Amniotic stem cell (primary cell): ENCODE measurements at places on chromosomes 11 and 22.
A peak's percentile ranks its signal among the peaks of the same experiment; 100 is the strongest.

- DNase-seq = no peak
Measured at GRCh38 chr11:98195300-98195699, 825.4 kb upstream of the CNTN5 start.

- DNase-seq = no peak
Measured at GRCh38 chr11:73395297-73396208, 19.4 kb downstream of the RELT start.

DNA sequence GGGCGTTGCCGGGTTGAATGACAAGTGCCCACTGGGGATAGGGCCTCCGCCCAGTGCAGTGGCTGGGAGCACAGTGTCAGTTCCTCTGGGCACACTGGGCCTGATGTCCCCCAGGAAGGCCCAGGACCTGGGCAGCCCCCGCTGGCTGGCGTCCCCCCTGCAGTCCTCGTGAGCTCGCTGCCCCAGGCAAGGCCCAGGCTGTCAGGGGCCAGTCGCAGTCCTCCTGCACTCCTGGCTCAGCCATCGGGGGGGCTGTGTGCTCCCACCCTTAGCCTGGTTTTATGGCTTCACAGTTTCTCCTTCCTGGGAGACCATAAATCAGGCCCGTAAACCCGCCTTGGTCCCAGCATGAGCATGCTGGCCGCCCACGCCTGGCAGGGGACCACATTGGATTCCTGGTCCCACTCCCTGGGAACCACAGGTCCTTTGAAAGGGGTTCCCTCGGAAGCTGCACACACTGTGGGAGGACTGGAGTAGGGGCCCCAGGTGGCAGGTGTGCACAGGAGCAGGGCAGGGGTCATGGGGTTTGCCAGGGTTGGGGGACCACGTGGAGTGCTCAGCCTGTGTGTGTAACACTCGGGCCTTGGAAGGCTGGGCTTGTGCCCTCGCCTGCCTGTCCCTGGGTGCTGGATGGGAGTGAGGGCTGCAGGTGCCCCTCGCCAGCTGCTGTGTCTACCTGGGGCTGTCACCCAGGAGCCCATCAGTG lies 113.6 kb downstream of the KCNQ1OT1 start:
- no peak for DNase-seq

GRCh38 chr11:62602141-62603071 lies 741 bp upstream of the MTA2 start:
- DNase-seq = no peak

DNA sequence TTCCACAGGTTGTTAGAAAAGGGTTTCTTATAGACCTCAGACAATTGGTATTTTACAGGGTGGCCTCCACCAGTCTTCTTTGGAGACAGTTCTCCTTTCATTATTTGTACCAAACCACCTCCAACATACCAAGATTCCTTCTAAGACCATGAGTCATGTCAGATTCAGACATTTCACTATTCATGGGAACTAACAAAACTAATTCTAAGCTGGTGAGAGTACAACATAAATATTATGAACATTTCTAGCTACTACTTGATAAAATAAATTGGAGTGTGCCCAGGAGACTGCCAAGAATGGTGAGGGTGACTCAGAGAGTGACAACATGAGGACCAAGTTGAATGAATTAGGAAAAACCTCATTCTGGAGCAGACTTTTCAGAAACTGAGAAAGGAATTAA lies 494.6 kb upstream of the LRRC4C start:
- no peak for DNase-seq

GRCh38 chr11:117183724-117184349 lies 5.3 kb downstream of the SIDT2 start:
- DNase-seq = no peak

DNA sequence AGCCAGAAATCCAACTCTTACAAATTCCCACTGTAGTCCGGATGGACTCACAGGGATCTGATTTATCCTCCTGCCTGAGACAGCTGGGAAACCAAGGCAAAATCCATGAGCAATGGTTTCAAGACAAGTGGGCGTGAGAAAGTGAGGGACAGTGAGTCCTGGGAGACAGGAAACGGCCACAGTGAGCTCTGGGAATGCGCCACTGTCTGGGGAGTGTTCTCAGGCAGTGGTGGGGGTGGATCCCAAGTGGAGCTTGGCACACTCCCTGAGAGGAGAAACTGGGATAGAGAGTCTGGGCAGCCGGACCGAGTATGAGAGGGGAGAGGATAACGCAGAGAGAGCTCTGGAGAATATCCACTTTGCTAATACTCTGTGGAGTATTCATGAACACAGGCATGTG lies 9.8 kb downstream of the IL17REL start:
- no peak for DNase-seq

DNA sequence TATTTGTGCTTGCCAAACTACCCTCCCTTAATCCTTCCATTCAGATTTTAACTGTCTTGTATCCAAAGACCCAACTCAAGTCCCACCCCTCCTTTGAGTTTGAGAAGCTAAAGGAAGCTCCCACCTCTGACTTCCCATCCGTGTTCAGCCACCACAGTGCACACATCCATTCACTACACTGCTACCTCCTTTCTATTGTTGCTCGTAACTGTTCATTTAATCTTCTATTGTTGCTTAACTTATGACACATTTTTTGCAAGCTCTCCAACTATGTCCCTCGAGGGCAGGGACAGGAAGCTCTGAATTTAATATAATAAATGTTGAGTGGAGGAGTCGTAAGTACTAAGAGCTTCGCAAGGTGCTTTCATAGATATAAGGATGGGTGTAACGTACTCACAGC lies 10.4 kb downstream of the LARGE1 start:
- no peak for DNase-seq

DNA sequence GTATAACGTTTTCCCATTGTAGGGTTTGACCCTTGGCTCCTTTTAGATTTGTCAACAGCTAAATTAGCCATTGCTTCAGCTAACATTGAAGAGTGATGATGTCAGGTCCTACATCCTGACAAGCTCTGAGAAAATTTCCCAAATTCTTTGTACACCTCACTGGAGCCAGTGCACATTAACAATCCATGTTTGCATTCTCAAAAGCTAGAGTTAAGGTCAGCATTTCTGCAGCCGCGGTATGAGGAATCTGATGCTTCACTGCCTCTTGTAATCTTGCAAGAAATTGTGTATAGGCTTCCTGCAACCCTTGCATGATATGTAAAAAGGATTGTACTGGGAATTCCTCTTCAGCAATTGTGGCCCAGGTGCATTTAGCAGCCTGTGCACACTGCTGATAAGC lies 33.1 kb upstream of the NCAM1 start:
- no peak for DNase-seq

DNA sequence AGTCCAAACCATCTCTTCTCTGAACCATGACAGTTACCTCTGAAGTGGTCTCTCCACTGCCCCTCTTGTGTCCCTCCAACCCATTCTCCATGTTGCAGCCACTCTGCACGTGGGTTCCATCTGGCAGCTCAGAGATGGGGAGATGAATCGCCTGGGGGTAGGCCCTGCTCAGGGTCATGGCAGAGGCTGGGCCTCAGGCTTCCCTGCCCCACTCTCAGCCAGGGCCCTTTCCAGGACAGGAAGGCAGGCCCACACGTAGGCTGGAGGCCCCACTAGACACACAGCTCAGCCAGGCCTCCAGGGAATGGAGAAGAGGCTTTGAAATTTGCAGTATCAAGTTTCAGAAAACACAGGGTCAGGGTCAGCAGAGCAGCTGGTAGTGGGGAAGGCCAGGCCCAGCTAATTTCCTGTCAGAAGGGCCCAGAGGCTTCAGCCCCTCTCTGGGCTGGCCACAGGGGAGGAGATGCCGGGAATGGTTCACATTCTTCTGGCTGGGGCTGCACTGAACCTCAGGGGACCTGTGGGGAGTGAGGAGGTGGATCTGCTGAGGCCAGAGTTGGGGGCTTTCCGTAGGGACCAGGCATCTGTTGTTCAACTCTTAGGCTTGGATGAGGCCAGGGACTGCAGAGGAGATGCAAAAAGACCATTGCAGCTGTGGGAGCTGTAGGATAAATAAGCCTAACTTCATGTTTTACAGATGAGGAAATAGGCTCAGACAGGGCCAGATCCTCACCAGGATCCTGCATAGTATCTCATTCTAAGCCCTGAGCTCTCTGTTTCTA lies 101.6 kb downstream of the SWAP70 start:
- peak; percentile 23 for DNase-seq

GRCh38 chr22:44891293-44891747 lies 118.5 kb downstream of the PHF21B start:
- no peak for DNase-seq

DNA sequence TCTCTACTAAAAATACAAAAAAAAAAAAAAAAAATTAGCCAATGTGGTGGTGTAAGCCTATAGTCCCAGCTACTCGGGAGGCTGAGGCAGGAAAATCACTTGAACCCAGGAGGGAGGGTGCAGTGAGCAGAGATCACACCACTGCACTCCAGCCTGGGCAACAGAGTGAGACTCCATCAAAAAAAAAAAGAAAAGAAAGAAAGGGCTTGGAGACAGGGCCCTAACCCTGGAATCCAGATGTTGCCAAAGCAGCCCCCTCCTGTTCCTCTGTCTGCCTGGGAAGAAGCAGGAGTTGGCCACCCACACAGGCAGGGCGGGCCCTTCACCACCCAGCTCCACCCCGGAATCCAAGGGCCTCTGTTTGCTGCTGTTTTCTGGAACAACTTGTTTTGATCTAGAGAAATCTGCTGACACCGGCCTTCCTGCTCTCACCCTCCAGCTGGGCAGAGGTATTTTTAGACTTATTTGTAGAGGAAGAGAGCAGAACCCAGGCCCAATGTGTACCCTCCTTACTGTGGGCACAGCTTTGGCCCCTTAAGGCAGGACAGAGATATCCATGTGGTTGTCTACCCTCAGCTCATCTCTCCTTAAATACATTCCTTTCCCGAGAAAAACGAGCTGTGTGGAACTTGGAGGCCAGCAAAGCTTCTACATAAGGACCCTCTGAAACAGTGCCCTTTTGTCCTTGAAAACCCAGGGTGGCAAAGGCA lies 2.7 kb upstream of the NEAT1 start:
- no peak for DNase-seq

- DNase-seq = no peak
Measured at GRCh38 chr22:30908051-30908461, 60.5 kb downstream of the MORC2 start.

DNA sequence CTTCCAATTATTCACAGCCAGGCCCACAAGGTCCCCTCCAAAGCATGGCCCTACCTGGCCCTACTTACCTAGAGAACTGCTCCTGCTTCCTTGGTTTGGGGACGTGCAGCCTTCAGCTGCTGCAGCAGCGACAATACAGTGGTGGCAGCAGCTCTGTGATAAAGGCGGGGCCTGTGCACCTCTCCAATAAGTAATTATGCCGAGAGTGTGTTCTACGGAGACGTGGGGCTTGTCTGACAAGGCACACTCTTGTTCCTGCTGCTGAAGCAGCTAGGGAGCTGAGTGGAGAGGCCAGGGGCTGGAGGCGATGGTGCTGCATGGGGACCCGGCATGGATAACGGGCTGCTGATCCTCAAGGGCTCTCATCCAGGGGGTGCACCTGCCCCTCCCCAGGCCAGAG lies 98.0 kb upstream of the THY1 start:
- no peak for DNase-seq

GRCh38 chr11:15938121-15938611 lies 418.2 kb downstream of the SOX6 start:
- no peak for DNase-seq

GRCh38 chr11:1942558-1943260 lies 4.4 kb upstream of the MRPL23 start:
- no peak for DNase-seq

- no peak for DNase-seq
Measured at GRCh38 chr22:35381424-35382009, 621 bp downstream of the HMOX1 start.

DNA sequence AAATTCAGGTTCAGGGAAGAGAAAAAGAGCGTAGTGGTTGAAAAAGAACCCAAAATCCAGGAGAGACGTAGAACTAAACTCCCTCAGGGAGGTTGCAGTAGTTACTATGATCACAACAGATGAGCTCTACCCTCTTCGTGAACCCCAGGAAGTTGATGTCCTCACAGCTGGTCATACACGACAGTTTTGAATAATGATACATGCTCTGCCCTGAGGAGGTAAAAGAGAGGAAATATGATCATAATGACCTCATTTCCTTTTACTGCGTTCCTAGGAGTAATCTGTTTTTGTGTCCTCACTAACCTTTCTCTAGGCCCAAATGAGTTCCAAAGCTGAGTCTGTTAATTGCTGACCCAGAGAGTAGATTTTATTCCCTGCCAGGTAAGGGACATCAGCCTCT lies 1.3 kb downstream of the PATE2 start:
- no peak for DNase-seq

GRCh38 chr11:69383372-69384250 lies 89.7 kb downstream of the MYEOV start:
- no peak for DNase-seq

DNA sequence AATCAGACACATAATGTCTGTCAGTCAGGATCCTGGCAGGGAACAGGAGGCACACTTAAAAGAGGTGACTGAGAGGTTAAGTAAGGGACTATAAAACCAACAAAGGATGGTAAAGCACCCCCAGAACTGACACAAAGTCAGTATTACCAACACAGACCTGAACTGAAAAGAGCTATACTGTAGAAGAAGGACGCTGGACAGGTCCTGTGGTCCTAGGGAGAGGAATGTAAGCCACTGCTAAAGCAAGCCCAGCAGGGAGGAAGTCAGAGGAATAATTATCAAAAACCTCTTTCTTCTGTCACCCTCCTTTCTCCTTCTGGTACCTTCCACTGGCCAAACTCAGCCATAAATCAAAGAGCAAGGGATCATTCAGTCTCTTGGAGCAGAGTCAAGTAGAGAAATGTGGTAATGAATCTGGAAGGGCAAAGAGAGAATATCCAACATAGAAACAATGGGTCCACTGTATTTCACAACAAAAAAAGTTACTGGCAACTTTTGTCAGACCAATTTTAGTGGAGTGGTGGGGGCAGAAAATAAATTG lies 33.4 kb upstream of the ANGPTL5 start:
- DNase-seq = no peak

- no peak for DNase-seq
Measured at GRCh38 chr11:9741260-9741659, 77.4 kb downstream of the SWAP70 start.

GRCh38 chr11:73916435-73916834 lies 34.4 kb upstream of the DNAJB13 start:
- DNase-seq = no peak

GRCh38 chr11:96284917-96285316 lies 58.1 kb downstream of the MAML2 start:
- no peak for DNase-seq
